ENCODE measurements at places on chromosomes 12 and 14. TPM values are rescaled to one million over a fixed set of nuclear protein-coding genes. Genes with fewer than 3 reads are reported as not detected.

The ITGB7 gene
- total RNA-seq = 10.9 TPM

The LPAR5 gene
- 1.5 TPM for total RNA-seq

The RAD9B gene
- total RNA-seq = 0.55 TPM

The CLEC4C gene
- total RNA-seq = not detected

The CD4 gene
- 64.5 TPM for total RNA-seq

The COX8C gene
- total RNA-seq = not detected

The C1RL gene
- 72.7 TPM for total RNA-seq

The CTSG gene
- total RNA-seq = 1.9 TPM

The TOMM20L gene
- not detected for total RNA-seq

The TCL1B gene
- not detected for total RNA-seq

The PLEKHG7 gene
- total RNA-seq = 0.23 TPM

The TSPAN8 gene
- total RNA-seq = 7.5 TPM

The FGD4 gene
- total RNA-seq = 38.9 TPM

DNA sequence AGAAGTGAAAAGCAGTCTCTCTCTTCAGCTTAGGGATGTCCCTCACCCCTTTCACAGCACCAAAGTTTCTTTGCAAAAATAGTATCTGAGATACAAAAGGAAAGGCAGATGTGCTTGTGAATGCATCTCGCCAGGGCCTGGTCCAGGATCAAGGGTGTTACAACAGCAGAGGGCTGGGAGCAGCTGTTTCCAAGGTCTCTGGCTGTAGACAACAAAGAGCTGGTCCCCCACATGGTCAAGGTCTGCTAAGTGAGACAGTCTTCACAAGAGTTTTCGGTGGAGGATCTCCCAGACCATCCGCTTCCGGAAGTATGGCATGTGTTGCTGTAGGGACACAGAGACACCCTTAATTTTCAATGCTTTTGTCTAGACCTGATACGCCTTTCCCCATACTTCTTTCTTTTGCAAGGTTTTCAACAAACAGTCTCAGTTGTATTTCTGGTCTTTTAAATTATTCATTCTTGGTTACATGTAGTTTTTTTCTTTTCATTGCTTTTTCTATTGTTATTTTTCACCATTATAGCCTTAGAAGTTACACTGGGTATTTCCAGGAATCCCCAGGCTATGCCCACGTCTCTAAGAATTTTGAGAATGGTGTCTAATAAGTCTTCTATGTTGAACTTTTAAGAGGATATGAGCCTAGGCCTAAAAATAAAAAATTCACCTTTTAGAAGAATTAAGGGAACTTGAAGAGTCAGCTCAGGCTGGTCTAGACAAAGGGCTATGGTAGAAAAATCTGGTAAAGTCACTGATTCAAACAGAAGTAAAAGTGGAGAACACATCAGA is 41.0 kb upstream of the COL2A1 start:
- no peaks in the 10 kb centered on the region for H3K27me3 ChIP-seq
- H3K27ac ChIP-seq = no peak overlapping the region
- H3K4me3 ChIP-seq = no peak overlapping the region
- peaks cover 3% of the 10 kb centered on the region for H3K36me3 ChIP-seq
- DNase-seq = no peak
- no peaks in the 10 kb centered on the region for H3K4me1 ChIP-seq

DNA sequence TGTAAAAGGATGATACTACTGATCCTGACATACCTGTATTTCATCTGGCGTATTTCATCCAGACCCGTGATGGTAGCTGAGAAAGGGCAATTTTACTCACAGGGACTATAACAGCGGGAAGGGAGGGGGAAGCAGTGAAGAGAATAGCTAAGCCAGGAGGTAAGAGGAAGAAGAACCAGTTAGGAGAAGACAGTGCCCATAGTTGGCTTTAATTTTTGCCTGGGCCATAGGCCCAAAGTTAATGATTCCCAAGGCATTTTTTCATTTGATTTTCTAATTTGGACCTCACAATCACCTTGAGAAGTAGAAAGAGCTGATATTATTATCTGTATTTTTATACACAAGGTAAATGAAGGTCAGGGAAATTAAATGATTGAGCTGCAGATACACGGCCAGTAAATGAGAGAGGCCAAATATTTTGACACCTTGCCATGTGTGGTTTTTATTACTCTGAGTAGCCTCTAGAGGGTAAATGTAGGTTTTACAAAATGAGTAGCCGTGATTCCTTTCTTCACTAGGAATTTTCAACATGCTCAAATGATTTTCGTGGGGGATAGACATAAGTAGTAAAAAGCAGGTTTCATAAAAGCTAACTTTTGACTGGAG is 382.2 kb downstream of the FUT8 start:
- H3K27me3 ChIP-seq = no peaks in the 10 kb centered on the region
- H3K27ac ChIP-seq = no peak overlapping the region
- no peaks in the 10 kb centered on the region for H3K4me1 ChIP-seq
- H3K36me3 ChIP-seq = no peaks in the 10 kb centered on the region

DNA sequence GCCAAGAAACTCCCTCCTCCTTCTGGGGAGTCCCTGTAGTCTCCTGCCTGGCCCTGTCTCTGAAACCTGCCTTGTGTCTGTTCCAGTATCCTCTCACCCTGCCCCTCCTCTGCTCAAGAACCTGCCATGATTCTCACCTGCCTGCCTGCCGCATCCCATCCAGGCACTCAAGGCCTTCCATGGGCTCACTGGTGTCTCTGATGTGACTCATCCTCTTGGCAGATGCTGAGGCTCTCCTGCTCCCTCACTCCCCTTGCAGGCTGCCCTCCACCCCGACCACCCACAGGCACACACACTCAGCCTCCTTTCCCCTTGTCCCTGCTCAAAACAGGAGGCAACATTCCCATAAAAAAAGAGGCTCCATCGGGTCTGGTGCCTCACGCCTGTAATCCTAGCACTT is 5.8 kb upstream of the BEGAIN start:
- peaks cover 16% of the 10 kb centered on the region for H3K27me3 ChIP-seq
- no peak overlapping the region for H3K27ac ChIP-seq
- H3K4me3 ChIP-seq = no peak overlapping the region
- no peaks in the 10 kb centered on the region for H3K36me3 ChIP-seq

- no peak overlapping the region for H3K4me3 ChIP-seq
- H3K36me3 ChIP-seq = no peaks in the 10 kb centered on the region
- H3K27ac ChIP-seq = no peak overlapping the region
- no peaks in the 10 kb centered on the region for H3K4me1 ChIP-seq
Observed at GRCh38 chr14:97641827-97642226, 844.6 kb downstream of the VRK1 start.

GRCh38 chr12:84738481-84738972 is 174.1 kb downstream of the SLC6A15 start:
- H3K4me1 ChIP-seq = no peaks in the 10 kb centered on the region
- no peak overlapping the region for H3K4me3 ChIP-seq
- no peak for DNase-seq
- H3K36me3 ChIP-seq = no peaks in the 10 kb centered on the region
- H3K27me3 ChIP-seq = no peaks in the 10 kb centered on the region

DNA sequence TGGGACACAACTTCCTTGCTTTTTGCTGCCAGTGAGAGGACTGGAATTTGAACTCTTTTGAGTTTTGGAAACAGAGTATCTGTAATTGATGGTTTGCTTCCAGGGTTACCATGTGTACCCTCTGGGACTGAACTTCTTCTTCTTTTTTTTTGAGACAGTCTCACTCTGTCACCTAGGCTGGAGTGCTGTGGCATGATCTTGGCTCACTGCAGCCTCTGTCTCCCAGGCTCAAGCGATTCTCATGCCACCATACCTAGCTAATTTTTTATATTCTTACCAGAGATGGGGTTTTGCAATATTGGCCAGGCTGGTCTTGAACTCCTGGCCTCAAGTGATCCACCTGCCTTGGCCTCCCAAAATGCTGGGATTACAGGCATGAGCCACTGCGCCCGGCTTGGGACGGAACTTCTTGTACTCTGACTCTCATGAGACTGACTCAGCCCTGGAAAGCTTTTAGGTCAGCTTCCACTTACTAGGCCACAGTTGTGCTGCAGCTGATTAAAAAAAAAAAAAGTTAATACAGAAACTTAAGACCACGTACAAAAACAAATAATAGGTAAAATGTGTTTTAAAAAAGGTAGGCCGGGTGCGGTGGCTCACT is 15.8 kb downstream of the SEL1L start:
- peak overlapping the region; percentile 93 for H3K27ac ChIP-seq
- peak; percentile 44 for DNase-seq
- H3K36me3 ChIP-seq = no peaks in the 10 kb centered on the region

DNA sequence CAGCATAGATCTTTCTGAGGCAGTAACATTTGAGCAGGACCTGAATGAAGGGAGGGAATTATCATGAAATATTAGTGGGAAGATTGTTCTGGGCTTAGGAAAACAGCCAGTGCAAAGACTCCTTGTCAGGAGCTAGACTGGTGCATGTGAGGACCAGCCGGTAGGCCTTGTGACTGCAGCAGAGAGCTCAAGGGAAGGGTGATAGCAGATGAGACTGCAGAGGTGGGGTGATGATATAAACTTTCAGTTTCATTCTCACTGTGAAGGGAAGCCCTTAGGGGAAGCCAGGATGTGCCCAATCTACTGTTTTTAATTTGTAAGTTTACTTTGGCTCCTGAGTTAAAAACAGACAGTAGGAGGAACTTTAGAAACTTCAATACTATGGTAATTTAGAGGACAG is 12.4 kb downstream of the IL22 start:
- H3K4me1 ChIP-seq = peaks cover 24% of the 10 kb centered on the region
- H3K4me3 ChIP-seq = no peak overlapping the region
- H3K36me3 ChIP-seq = no peaks in the 10 kb centered on the region

DNA sequence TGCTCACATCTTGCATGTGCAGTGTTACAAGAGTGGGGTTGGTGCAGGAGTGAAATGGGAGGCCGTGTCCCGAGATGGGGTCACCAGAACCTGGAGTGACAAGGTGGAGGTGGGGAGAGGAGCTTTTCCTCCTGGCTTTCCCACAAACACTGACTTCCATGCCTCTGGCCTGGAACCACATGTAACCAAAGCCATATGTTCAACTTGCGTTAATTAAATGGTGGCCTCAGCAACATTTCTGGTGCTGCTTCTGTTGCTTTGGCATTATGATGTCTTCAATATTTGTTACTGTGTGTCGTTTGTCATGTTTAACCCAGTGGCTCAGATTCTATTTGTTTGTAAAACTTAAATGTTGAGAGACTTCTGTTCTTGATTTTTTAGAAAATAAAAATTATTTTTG is 110.2 kb downstream of the VCPKMT start:
- H3K4me1 ChIP-seq = peaks cover 19% of the 10 kb centered on the region
- no peaks in the 10 kb centered on the region for H3K27me3 ChIP-seq
- no peak overlapping the region for H3K27ac ChIP-seq
- H3K4me3 ChIP-seq = no peak overlapping the region
- no peak for DNase-seq
- no peaks in the 10 kb centered on the region for H3K36me3 ChIP-seq

DNA sequence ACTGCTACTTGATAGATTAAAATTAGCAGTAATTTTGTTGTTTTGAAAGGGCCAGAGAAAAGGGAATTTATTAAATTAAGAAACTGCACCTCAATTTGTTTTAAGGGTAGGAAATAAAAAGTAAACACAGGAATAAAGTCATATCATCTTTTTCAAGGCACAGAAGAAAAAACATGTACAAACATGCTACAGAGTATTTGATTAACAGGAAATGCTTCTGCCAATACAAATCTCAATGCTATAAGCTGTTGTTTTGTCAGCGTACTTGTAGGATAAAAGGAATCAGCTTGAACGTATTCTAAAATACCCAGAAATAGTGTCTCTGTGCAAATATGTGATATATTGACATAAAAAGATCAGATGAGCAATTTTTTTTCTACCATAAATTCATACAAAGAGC is 474.0 kb upstream of the MGAT4C start:
- no peaks in the 10 kb centered on the region for H3K4me1 ChIP-seq
- no peak overlapping the region for H3K27ac ChIP-seq
- no peak overlapping the region for H3K4me3 ChIP-seq
- DNase-seq = no peak
- H3K36me3 ChIP-seq = no peaks in the 10 kb centered on the region
- H3K27me3 ChIP-seq = no peaks in the 10 kb centered on the region

GRCh38 chr14:71078500-71078899 is 171.2 kb downstream of the PCNX1 start:
- no peaks in the 10 kb centered on the region for H3K4me1 ChIP-seq
- H3K27ac ChIP-seq = no peak overlapping the region
- H3K4me3 ChIP-seq = no peak overlapping the region
- peaks cover 64% of the 10 kb centered on the region for H3K36me3 ChIP-seq
- DNase-seq = no peak
- no peaks in the 10 kb centered on the region for H3K27me3 ChIP-seq

GRCh38 chr12:130245251-130245650 is 83.0 kb downstream of the FZD10 start:
- no peak overlapping the region for H3K27ac ChIP-seq
- H3K4me3 ChIP-seq = no peak overlapping the region
- H3K27me3 ChIP-seq = no peaks in the 10 kb centered on the region
- H3K36me3 ChIP-seq = no peaks in the 10 kb centered on the region

GRCh38 chr14:37558740-37559139 is 36.3 kb downstream of the FOXA1 start:
- H3K36me3 ChIP-seq = no peaks in the 10 kb centered on the region
- H3K27ac ChIP-seq = no peak overlapping the region
- H3K4me1 ChIP-seq = no peaks in the 10 kb centered on the region
- DNase-seq = no peak
- H3K4me3 ChIP-seq = no peak overlapping the region

- no peak overlapping the region for H3K4me3 ChIP-seq
- no peak for DNase-seq
Observed at GRCh38 chr14:36105401-36105800, 71.1 kb downstream of the PTCSC3 start.

- H3K4me3 ChIP-seq = no peak overlapping the region
- DNase-seq = no peak
- peaks cover under 1% of the 10 kb centered on the region for H3K27me3 ChIP-seq
- H3K4me1 ChIP-seq = no peaks in the 10 kb centered on the region
Observed at GRCh38 chr12:14779834-14780233, 23.4 kb downstream of the WBP11 start.

- no peak overlapping the region for H3K4me3 ChIP-seq
- peaks cover 92% of the 10 kb centered on the region for H3K4me1 ChIP-seq
Observed at GRCh38 chr12:104462931-104463339, 6.2 kb downstream of the CHST11 start.

GRCh38 chr12:95908573-95908972 is 33.8 kb downstream of the CCDC38 start:
- H3K36me3 ChIP-seq = no peaks in the 10 kb centered on the region
- H3K4me1 ChIP-seq = no peaks in the 10 kb centered on the region
- H3K27ac ChIP-seq = no peak overlapping the region
- H3K27me3 ChIP-seq = no peaks in the 10 kb centered on the region
- no peak overlapping the region for H3K4me3 ChIP-seq
- no peak for DNase-seq

GRCh38 chr12:38152816-38153736 is 163.5 kb upstream of the ALG10B start:
- H3K36me3 ChIP-seq = no peaks in the 10 kb centered on the region
- H3K4me3 ChIP-seq = no peak overlapping the region
- DNase-seq = no peak
- H3K27ac ChIP-seq = no peak overlapping the region
- H3K4me1 ChIP-seq = no peaks in the 10 kb centered on the region

DNA sequence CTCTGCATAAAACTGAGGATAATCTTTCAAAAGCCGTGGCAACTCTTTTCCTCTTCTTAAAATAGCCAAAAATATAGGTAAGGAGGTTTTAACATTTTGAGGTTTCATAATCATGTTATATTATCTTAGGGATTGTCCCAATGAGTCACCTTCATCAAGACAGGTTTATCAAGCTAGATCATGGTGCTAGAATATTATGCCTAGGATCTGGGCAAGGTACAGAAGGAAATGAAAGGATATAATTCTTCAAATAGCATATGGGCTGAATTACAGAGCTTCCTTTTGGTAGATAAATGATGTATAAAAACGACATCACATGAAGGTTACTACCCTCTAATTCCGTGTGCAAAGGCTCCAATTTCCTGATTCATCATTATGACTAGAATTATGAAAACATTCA is 28.6 kb upstream of the TBC1D15 start:
- H3K4me3 ChIP-seq = no peak overlapping the region
- no peaks in the 10 kb centered on the region for H3K4me1 ChIP-seq
- H3K27me3 ChIP-seq = no peaks in the 10 kb centered on the region
- H3K36me3 ChIP-seq = no peaks in the 10 kb centered on the region

Data from left lung (tissue), 14 donors.